ENCODE measurements at places on chromosomes 12 and 14.

DNA sequence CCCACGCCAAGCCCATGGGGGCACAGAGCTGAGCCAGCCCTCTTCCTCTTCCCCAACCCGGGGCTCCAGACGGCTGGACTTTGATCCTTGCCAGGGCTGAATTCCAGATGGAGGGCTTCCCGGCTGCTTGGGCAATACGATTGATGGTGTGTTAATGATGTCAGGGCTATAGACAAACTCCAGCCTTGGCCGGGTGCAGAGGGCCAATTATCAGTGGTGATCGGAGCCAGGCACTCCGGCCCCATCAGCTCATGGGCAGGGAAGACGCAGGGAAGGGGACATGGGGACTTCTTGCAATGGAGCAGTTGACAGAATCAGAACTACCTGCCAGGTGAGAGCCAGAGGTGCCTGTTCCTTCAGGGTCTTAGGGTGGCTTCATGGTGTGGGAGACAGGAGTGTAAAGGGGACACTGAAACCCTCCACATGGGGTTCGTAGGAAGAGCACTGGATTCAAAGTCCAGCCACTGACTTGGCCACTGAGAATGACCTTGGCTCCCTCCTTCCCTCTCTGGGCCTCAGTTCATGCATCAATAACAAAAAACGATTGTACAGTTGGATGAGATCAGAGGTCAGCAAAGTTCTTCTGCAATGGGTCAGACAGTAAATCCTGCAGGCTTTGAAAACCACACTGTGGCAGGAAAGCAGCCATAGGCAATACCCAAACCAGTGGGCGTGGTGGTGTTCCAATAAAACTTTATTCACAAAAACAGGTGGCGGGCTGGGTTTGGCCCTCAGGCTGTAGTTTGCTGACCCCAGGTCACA, 333.7 kb downstream of the MED13L start:
- DNase-seq, result no peak

- DNase-seq, result no peak
Measured at GRCh38 chr12:88509347-88509746, 70.9 kb downstream of the KITLG start.

DNA sequence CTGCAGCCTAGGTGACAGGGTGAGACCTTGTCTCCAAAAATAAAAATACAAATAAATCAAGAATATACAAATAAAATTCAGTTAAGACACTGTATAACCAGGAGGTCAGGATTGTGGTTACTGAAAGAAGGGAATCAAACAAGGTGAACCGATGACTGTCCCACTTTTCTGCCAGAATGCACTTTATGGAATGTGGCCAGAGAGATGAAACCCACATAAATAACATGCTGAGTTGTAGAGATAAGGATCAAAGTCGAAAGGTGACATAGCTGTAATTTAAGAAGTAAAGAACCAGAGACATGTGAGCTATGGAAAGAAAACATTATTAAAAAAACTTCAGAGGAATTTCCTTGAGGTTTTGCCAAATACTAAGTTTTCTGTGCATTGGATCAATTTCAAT, 1098.2 kb upstream of the USP15 start:
- no peak for DNase-seq

GRCh38 chr12:70427611-70428010, 61.5 kb downstream of the KCNMB4 start:
- no peak for DNase-seq

- DNase-seq, result no peak
Measured at GRCh38 chr14:101705733-101706508, 55.6 kb upstream of the PPP2R5C start.

DNA sequence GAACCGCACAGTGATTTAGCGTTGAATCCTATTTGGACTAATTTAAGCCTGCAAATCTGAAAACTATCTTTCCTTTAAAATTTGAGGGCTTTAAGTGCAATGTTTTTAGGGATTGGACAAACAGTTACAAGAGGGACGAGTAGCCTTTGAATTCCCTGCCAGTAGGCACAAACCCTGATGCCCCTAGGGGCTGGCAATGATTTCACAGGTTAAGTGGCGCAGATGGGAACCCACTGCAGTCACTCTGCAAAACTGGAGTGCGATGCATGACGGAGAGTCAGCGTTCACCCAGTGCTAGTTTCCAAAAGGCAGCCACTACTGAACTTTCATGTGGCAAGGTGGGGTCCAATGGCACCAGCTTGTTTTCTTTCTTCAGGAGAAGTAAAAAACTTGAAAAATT, 99.4 kb upstream of the FRMD6 start:
- no peak for DNase-seq

- no peak for DNase-seq
Measured at GRCh38 chr14:68471029-68471963, 321.6 kb downstream of the ZFP36L1 start.

DNA sequence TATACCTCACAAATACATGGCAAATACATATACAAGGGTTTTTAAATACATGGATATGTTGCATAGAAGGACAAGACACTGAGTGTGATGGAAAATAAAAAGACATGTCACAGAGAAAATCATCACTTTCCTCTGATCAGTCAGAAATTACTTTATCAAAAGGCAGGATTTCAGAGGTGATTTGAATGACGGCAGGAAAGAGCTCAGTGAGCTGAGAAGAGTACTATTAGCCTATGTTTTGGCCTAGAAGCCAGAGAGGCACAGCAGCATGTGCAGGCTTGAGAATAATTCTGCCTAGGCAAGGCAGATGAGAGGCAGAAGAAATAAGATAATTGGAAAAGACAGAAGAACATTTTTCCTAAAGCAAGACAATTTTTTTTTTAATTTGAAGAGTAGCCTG, 94.9 kb downstream of the BCAT1 start:
- no peak for DNase-seq

- no peak for DNase-seq
Measured at GRCh38 chr14:30906752-30907658, 32.6 kb downstream of the COCH start.

- no peak for DNase-seq
Measured at GRCh38 chr12:87491089-87491488, 538.1 kb downstream of the C12orf50 start.

DNA sequence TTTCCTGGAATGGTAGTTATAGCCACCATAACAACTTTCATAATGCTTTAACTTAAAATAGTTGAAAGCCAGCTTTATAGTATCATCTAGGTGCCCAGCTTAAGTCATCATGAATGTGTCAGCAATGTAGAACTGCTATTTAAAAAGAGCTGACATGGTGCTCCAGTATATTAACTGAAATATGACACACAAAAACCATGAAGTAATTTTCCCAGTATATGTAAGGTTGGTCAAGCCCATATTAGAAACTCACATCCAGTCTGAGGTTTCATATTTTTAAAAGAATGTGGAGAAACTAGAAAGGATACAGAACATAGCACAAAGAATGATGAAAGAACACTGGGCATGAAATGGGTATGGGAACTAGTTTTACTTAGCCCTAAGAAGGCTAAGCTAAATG, 121.3 kb upstream of the KRAS start:
- DNase-seq, result no peak

DNA sequence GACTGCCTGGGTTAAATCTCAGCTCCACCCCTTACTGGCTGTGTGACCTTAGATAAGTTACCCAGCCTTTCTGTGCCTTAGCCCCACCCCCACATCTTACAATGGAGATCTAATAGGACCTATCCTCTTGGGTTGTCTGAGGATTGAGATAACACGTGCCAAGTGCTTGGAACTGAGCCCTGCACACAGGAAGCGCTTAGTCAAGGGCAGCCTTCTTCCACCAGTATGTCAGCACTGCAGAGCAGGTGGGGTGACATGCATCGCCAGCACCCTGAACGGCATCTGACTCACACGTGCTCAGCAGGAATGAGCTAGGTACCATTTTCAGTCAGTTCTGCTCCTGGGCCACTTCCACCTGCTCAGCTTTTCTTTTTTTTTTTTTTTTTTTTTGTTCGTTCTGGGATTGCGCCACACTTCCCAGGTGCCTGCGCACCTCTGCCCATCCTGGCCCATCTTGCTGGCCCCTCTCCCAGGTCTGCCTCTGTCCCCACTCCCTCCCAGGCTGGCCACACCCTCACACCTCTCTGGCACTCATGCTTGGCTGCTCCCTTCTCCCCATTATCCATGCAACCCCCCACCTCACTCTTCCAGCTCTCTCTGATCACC, 19.6 kb downstream of the LGMN start:
- DNase-seq, result no peak

- DNase-seq, result no peak
Measured at GRCh38 chr12:110696283-110696682, 7.4 kb upstream of the HVCN1 start.

GRCh38 chr14:61438497-61438859, 117.1 kb downstream of the PRKCH start:
- peak; percentile 51 for DNase-seq

GRCh38 chr14:51582437-51582836, 69.3 kb upstream of the FRMD6 start:
- no peak for DNase-seq

Data from prostate gland (tissue), 2 donors.